ENCODE measurements at places on chromosomes 5 and 9.

DNA sequence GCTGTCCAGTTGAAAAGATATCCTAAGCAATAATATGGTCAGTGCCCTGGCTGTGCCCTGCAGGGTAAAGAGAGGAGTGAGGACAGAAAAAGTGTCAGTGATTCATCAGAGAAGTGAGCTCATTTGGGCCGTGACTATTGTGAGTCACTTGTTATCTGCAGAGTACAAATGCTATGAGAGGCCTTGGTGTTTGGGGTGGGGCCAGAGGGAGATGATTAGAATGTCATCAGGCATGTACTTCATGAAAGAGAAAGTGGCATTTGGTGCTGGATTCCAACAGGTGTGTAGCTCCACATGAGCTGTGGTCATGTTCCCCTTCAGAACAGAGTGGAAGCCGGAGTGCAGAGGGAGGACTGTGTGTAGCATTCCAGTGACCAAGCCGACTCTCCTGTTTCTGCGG is 174.1 kb downstream of the KDM4C start:
- DNase-seq, result no peak

DNA sequence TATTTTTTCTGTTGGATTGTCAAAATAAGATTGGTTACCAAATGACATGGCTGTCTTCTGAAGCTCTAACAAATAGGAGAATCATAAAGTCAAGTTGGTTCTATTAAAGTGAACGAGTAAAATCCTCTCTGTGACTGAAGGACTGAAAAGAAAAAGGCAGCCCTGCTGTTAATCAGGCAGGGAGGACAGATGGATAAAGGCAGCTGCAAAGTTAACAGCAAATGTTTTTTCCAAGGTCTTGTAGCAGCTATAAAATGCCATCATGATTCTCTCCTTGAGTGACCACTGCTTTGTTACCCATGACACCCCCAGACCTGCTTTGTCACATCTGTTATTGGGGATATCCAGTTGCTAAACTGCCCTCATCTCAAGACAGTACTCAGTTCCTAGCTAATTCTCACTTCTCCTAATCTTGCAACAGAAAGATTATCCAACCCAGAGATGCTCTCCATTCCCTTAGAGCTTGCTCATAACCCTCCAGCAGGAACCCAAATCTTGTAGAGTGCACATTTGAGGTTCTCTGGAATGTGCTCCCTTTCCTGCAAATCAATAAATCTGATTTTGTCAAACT is 89.7 kb upstream of the PARP8 start:
- DNase-seq, result no peak

- DNase-seq, result no peak
These were observed 17.3 kb downstream of the ADGRD2 start for GRCh38 chr9:124467410-124468060.

DNA sequence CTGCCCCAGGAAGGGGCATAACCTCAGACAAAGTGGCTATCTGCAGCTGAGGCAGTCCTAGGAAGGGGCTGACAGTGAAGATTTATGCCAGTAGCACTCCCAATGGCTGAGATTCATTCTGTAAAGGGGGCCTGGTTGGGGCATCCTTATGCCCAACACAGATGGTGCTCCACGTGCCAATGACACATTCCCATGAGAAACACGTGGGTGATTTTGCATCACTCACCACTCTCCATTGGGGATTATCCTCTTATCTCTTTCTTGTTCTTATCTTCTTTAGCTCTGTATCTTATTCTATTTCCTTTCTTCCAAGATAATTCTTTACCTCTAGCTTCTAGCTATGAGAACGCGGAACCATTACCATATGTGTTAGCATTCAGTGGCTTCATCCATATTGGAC is 194.0 kb upstream of the TUT7 start:
- no peak for DNase-seq

- no peak for DNase-seq
These were observed 5.3 kb upstream of the ZNF366 start for GRCh38 chr5:72512593-72512860.

DNA sequence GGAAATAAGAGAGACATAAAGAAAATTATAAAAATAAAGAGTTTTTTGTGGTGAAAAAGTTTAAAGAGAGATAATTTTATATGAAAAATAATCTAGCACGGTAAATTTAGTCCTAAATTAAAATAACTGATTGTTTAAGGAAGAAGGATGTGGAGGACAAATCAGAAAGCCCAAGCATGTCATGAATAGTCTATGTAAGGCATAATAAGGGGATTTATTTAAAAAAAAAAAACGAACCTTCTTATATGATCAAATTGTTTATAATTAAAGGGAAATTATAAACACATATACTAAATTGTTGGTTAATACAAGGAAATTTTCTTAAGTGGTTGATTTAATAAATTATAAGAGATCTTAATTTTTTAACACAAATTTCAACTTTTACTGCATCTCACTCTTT is 551.8 kb upstream of the TYRP1 start:
- no peak for DNase-seq

DNA sequence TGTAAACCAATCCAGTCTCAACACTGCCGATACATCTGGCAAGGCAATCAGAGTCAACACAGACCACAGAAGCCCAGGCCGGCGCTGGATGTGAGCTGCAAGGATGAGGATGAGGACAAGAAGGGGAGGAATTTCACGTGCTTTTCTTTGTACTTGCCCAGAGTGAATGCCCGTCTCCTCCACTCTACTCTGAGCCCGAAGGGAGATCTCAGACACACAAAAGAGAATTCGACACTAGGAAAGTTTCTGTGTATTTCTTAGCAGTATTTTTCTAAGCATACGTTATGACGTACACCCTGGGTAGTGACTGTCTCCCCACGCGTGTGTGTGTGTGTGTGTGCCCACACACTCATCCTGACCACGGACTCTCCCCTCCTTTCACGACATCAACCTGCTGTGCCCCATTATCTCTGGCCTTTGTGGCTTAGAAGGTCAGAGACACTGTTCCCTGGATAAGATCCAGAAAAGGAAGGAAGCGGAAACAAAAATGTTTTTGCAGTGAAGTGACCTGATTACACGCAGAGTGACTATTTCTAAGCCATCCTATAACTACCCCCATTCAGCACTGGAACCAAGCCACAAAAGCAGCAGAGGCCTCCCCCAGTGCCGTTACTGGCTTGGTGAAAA is 227.3 kb upstream of the DAPK1 start:
- DNase-seq, result no peak

GRCh38 chr5:177511181-177511580 is 1.6 kb upstream of the DOK3 start:
- no peak for DNase-seq

- DNase-seq, result no peak
These were observed 28.2 kb downstream of the RNF145 start for GRCh38 chr5:159181152-159181551.

DNA sequence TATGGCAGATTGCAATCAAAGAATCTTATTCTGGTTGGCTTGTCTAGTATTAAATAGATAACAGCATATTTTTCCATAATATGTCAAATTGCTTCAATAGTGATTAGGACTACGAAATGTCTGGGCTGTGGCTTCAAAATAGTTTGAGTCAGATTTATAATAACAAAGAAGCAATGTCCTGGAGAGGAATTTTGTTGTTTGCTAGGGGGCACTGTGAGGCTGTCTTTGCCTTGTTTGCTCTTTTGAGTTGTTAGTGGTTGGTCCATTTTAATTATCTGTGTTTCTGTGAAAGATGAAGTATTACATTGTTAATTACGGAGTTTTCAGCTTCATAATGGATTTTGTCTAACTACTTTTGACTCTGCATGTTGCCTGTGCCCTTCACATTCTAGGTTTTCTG is 713.6 kb downstream of the TLE4 start:
- DNase-seq, result no peak

GRCh38 chr5:176486189-176486757 is 38.1 kb downstream of the FAF2 start:
- DNase-seq, result no peak

DNA sequence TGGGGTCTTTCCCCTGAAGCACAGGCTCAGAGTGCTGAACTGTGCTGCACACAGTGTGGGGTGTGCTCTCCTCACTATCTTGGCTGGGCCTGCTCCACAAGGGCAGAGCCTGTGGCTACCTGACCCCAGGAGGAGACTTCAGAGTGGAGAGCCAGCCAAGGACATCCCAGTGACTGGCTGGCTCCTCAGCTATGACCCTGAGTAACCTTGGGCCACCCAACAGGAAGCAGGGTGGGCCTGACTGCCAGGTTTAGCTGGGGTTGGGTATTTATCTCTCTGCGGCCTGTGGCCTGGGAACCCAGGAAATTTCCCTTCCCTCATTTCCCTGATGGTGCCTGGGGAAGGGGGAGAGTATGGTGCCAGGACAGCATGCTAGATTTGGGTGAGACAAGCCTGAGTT is 2.1 kb upstream of the EEIG1 start:
- DNase-seq, result no peak

- DNase-seq, result no peak
These were observed 180.8 kb downstream of the GOLPH3 start for GRCh38 chr5:31993165-31993961.

DNA sequence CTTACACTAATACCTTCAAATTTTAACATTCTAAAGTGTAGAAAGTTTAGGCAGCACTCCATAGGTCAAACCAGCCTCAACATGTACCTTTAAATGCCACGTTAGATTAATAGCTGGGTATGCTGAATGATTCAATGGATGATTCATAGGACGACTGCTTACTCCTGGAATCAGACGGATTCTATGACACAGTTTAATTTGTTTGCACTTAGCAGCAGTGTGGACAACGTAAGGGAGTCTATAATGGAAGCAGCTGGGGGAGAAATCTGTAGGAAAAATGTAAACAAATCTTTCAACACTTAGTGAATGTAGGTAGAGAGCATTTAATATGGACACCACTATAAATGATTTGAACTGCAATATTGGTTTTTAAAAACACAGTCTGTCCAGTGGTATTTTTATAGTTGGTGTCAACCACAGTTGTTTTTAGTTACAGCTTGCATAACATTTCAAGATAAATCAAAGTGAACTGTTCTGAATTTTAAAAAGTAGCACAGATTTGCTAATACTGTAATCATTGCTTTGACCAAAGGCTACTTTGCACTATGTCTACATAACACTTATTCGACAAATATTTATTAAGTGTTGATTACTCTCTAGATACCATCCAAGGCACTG is 701.5 kb upstream of the MEF2C start:
- no peak for DNase-seq

DNA sequence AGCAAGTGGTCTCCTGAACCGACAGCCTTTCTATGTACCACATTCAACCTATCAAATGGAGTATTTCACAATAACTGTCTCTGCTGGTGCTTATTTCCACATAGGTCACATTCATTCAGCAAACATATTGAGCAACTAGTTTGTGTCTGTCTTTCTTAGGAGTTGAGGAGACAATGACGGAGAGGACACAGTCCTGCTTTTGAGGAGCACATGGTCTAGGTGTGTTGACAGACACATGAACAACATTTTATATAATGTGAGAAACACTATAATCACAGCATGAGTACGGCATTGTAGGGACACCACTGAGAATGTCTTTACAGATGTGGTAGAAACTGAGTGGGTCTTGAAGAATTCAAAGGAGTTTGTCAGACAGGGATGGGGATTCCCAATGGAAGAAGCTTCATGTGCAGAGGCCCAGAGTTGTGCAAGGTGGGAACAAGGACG is 28.5 kb downstream of the NFIL3 start:
- no peak for DNase-seq

DNA sequence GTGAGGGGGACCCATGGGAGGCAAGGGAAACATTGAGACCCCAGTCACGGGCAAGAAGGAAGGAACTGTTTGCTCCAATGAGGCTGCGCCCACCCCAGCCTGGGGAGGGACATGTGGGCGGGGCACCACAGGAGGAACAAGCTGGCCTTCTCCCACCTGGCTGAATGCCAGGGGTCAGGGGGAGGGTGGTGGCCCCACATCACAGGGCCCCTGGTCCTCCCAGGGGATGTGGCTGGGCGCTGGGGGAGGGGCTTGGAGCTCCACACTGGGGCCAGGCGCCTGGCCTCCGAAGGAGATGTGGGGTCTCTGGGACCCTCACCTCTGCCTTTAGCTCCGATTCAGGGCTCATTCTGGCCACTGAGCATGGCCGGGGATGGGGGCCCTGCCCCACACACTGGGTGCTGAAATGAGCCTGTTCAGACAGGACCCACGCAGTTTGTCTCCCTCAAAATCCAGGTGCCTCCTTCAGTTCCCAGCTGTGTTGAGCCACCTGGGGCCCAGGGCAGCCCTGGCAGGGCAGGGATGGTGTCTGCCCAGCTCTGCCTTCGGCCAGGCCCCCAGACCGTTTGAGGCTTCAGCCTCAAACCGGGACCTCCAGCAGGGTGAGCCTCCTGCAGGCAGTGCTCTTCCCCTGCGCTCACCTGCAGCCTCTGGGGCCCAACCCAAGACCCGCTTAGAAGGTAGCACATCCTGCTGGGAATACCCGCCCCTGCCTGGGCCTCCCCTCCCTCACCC is 33.2 kb upstream of the NOTCH1 start:
- DNase-seq, result no peak

DNA sequence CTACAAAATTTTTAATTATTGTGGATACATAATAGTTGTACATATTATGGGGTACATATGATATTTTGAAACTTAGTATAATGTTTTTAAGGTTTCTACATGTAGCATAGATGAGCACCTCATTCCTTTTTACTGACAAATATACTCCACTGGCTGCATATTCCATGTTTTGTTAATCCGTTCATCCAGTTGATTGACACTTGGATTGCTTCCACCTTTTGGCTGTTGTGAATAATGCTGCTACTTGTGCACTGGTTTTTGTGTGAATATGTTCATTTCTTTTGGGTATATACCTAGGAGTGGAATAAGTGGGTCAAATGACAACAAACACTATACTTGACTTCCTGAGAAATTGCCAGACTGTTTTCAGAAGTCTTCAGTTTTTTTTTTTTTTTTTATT is 2.8 kb upstream of the ENTREP1 start:
- DNase-seq, result no peak

DNA sequence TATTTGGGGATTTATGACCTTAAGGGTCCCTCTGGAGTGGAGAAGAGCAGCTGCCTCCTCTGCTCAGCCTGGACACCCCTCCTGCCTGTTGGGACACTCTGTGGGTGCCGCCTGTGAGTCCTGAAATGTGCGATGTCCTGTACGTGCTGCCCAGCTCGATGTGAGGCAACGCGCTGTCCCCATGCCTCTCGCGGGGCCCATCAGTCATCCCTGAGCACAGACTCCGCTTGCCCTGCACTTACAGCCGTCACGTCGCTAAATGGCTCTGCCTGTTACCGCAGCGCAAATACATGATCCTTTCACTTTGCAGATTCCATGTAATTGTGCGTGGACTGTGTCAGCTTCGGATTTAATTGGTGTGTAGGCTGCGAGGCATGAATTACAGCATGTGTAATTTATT is 27.1 kb downstream of the IRX4 start:
- DNase-seq, result no peak

GRCh38 chr5:149053072-149053695 is 9.7 kb downstream of the SH3TC2 start:
- DNase-seq, result no peak
